ENCODE measurements at places on chromosomes 2 and 18.

GRCh38 chr2:20647211-20647610 is 3.7 kb downstream of the HS1BP3 start:
- peaks cover 6% of the 10 kb centered on the region for H3K36me3 ChIP-seq
- no peak overlapping the region for H3K27ac ChIP-seq
- no peak for DNase-seq

GRCh38 chr2:241774419-241775222 is 2.0 kb upstream of the GAL3ST2 start:
- peaks cover 3% of the 10 kb centered on the region for H3K27me3 ChIP-seq
- no peak overlapping the region for H3K27ac ChIP-seq
- no peaks in the 10 kb centered on the region for H3K36me3 ChIP-seq
- DNase-seq = no peak
- H3K4me1 ChIP-seq = peaks cover 13% of the 10 kb centered on the region

- H3K36me3 ChIP-seq = no peaks in the 10 kb centered on the region
- DNase-seq = no peak
- no peak overlapping the region for H3K27ac ChIP-seq
- H3K27me3 ChIP-seq = peaks cover 16% of the 10 kb centered on the region
- H3K4me3 ChIP-seq = no peak overlapping the region
These were observed 5.9 kb upstream of the SLC8A1 start for GRCh38 chr2:40457837-40458236.

- no peak overlapping the region for H3K27ac ChIP-seq
- no peaks in the 10 kb centered on the region for H3K36me3 ChIP-seq
- H3K4me1 ChIP-seq = no peaks in the 10 kb centered on the region
- no peak overlapping the region for H3K4me3 ChIP-seq
- DNase-seq = no peak
These were observed 416.8 kb downstream of the LRATD1 start for GRCh38 chr2:15049096-15049993.

DNA sequence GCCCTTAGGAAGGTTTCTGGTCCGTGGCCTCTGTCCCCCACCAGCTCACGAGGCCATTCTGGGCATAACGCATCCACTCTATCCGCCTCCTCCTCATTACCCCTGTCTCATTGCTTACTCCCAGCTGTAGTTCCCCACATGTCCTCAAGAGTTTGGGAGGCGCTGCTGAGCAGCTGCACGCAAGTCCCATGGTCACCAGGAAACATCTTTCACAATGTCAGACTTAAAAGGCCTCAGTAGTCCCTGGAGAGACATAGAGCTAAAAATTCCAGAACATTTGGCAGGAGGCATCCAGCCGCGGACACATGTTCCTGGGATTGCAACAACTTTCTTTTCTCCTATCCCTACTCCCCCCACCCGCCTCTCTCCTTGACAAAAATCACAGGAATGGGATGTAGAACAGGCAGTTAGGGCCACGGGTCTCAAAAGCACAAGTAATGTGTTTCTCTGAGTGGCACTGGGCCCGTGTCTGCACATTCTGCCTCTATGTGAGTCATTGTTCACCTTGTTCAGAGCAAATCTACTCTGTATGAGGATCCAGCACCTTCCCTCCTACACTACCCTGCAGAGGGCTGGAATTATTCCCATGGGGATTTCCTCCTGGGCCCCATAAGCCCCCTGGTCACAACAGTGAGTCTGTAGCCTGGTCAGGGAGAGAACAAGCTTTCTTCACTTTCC is 8.1 kb downstream of the LBH start:
- peaks cover 38% of the 10 kb centered on the region for H3K36me3 ChIP-seq
- no peaks in the 10 kb centered on the region for H3K27me3 ChIP-seq
- peak; percentile 86 for DNase-seq
- peak overlapping the region; percentile 45 for H3K4me3 ChIP-seq
- peak overlapping the region; percentile 79 for H3K27ac ChIP-seq

All from activated naive CD4-positive, alpha-beta T cell treated with anti-CD3 and anti-CD28 coated beads for 36 hours (primary cell).